ENCODE measurements at places on chromosomes 4 and X.

DNA sequence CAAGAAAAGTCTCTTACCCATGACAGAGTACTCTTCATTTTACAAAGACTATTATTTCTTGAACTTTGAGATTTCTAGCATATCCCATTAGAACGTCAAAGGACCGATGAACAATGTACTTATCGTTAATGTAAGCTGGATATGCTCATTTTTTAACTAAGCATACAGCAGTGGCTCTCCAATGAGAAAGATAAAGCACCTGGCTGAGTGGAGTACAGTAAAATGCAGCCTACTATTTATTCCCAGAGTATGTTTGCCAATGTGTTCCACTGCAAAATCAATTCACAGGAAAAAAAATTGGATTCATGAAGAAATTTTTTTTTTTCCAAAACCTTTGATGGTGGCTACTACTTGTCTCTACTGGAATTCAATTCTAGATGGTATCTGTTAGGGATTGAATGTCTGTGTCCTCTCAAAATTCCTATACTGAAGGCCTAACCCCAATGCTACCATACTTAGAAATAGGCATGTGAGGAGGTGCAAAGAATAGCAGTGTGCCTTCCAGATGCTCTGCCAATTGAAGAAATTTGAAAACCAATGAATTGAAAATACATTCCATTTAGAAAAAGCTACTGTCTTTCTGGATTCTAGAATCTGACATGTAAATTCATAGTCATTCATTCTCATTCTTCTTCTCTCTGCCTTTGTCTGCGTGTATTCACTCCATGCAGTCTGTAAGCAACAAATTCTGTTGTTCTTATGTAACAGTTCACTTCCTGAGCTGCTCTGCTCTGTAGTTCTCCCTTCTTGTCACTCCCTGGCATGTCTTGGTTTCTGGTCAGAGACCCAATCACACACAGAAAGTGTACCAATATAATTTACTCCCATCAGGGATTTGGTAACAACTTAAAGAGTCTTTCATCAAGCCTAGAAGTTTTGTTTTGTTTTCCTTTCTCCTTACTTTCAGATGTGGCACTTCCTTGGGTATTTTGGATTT is 61.4 kb downstream of the PAPSS1 start:
- DNase-seq: no peak

GRCh38 chrX:112968351-112969133 is 127.9 kb upstream of the AMOT start:
- no peak for DNase-seq

DNA sequence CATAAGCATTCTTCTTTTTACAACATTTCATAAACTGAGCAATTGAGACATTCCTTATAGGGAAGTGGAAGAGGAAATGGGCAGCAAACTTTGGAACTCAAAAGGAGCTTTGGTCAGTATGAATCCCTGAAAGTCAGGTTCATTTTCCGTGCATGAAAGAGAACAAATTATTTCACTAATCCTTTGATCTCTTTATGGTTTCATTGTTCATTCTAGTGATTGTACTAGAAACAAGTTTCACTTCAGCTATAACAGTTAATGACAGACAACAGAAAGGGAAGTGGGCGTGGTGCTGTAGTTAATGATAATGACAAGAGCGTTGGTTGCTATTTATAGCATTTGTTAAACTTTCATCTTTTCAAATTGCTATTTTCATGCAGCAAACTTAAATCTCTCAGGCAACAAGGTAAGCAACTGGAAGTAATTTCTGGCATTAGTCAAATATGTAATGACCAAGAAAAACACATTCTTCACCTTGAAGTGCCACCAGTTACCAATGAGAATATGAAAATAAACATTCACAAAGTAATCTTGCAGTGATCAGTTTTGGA is 98.4 kb downstream of the AREG start:
- no peak for DNase-seq

- no peak for DNase-seq
Observed at GRCh38 chr4:151798678-151799416, 38.0 kb upstream of the GATB start.

DNA sequence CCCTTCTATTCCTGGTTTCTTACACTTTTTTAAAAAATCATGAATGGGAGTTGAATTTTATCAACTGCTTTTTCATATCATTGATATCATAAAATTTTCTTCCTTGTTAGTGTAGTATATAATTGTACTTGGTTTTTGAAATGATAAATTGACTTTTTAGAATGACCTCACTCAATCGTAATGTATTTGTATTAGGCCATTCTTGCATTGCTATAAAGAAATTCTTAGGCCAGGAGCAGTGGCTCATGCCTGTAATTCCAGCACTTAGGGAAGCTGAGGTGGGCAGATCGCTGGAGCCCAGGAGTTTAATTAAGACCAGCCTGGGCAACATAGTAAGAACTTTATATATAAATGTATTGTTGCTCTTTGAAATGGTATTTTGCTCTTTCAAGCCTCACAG is 6.3 kb downstream of the EXOC1 start:
- no peak for DNase-seq
